Astrocyte of the spinal cord (primary cell): ENCODE measurements at places on chromosomes 11 and 22.
A peak's percentile ranks its signal among the peaks of the same experiment; 100 is the strongest.

DNA sequence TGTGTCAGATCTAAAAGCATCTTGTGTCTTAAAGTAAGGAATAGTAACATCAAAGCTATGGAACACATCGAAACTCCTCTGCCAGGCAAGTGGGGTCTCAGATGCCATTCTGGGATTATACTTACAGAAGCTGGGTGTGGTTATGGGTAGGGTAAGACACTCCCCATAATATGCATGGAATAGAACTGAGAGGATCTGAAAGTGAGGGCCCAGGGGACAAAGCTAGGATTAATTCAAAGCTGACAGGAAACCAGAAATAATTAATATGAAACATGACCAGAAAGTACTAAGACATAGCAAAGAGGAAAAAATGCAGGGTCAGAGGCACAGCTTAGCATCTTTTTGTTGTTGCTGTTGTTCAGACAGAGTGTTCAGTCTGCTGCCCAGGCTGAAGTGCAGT is 40.2 kb upstream of the EED start:
- no peak for DNase-seq

- DNase-seq: peak; percentile 49
These were observed 31.2 kb downstream of the MRPL48 start for GRCh38 chr11:73818846-73819245.

DNA sequence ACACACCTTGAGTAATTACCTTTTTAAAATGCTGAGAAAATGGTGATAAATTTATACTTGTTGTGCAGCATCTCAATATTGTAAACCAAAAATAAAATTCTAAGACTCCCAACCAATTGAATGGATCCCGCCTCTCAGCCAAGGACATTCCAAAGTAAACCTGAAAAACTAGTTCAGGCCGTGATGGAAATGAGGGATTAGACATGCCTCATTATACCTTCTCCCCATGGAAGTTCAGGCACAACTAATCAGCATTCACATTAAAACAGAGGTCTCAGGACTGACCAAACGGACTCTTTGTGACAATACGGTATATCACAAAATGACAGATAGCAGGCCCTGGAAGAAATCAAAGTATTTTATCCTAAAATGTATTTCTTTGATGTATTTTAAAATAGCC is 907.4 kb upstream of the RAG2 start:
- no peak for DNase-seq

GRCh38 chr22:42704896-42705295 is 15.8 kb downstream of the A4GALT start:
- DNase-seq: no peak

DNA sequence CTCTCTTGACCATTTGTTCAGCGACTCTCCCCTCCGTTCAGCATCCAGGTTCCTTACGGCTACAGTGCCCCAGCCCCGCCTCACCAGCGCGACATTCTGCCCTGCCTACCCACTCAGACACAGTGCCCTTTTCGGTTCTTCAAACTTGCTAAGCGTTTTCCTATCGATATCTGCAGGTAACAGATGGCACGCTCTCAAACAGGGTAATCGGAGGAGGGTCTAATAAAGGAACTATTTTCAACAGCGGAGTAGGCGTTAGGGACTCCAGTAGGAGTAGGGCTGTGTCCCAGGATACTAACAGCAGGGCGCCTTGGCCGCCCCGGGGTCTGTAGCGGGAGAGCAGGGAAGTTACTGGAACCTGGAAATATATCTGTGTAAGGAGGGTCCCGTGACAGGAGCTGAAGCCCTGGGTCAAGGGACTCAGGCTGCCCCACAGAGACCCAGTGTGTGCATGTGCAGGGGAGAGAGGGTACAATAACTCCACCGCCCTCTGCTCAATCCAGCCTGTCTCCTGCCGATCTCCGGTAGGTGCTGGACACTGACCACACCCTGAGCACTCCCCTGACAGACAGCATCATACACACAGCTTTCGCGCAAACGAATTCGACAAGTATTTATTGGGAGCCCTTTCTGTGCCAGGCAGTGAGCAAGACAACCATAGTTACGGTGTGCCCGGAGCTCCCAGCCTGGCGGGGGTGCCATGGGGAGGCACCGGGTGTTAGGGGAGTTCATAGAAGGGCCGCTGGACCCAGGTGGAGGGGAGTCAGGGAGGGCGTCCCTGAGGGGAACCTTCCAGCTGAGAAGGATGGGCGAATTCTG is 2.1 kb downstream of the KLHL35 start:
- DNase-seq: no peak

GRCh38 chr11:134727204-134727603 is 315.2 kb upstream of the B3GAT1 start:
- no peak for DNase-seq

GRCh38 chr22:25833091-25833490 is 91.1 kb downstream of the MYO18B start:
- DNase-seq: no peak

GRCh38 chr11:115522302-115522701 is 18.1 kb upstream of the CADM1 start:
- DNase-seq: no peak

DNA sequence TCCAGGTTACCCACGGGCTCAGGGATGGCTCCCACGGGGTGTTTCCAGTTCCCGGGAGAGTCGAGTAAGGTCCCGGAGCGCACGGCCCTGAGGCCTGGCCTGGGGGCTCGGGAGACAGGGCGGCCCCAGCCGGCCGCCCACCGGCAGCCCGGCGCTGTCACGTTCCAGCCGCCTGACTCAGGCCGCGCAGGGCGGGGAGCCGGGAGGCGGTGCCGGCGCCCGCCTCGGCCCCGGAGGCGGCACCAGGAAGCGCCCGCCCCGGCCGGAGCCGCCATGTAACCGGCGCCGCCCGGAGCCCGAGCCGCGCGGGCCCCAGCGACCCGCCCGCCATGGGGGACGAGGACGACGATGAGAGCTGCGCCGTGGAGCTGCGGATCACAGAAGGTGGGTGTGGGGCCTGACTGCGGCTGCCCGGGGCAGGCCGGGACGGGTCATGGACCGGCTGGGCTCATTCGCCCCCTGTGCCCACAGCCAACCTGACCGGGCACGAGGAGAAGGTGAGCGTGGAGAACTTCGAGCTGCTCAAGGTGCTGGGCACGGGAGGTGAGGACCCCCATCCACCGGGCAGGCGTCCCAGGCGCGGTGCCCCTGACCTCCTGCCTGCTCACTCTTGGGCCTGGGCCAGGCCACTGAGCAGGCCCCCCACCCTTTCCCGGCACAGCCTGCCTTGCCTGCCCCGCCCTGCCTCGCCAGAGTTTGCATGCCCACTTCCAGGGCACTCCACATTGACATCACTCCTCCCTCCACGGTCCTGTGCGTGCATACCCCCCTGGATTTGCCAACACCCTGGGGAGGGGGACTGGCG is at the start of gene RPS6KA4:
RPS6KA4 (plus strand) TSS at position 256 of the 805 bp plus-strand sequence; CDS start at position 330, 74 bp downstream.
- DNase-seq: peak; percentile 58

DNA sequence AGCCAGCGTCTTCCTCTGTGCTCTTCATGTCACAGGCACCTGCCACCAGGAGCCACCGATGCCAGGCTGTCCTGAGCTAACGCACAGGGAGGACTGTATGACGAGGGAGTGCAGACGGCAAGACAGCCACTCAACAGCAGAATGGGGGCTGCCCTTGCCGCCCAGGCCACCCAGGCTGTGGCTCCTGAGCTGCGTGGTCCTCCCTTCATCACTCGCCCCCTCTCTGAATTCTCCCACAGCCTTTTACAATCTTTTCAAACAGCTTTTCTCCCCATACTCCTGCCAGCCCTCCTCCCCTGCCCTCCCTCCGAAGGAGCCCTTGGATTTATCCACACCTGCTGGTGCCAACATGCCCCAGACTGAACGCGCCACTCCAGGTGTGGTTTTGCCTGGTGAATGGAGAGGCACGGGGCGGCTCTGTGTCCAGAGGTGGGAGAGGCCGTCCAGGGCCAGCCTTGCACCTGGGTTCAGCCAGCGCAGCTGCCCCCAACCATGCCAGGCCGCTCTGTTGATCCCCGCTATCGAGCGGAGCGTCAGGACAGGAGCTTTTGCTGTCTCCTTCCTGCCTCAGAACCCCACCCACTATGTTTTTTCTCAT is 22.0 kb downstream of the OVOL1 start:
- no peak for DNase-seq

- no peak for DNase-seq
These were observed 17.8 kb downstream of the SGSM3 start for GRCh38 chr22:40388231-40388630.

- no peak for DNase-seq
These were observed 56.4 kb upstream of the PITPNB start for GRCh38 chr22:27975381-27976013.

DNA sequence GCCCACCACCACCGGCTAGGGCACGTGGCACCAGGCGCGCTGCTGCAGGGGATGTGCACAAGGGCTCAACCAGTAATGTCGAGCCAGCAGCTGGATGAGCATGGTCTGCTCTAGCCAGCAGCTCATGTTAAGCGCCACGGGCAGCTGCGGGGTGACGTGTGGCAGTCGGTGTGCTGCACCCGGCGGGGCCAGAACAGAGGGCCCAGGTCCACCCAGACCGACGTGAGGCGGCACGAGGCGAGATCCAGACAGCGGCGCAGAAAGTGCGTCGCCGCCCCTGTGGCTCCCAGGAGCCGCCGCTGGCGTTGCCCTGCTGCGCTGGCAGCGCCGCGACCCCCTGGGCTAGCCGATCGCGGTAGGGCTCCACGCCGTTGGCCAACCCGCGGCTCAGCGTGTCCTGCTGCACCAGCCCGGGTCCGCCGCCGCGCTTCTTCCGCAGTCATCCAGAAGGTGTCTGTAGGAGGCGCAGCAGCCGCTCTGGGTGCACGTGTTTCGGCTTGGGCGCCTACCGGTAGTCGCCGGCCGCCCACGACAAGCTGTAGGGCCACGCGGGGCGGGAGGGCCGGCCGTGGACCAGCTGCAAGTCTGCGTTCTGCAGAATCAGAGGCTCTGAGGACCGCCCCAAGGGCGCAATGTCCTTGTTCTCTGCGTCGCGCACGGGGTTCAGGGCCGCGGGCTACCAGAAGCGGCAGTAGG is 4.6 kb upstream of the GALR3 start:
- peak; percentile 49 for DNase-seq

GRCh38 chr11:109425554-109425953 is 3.6 kb downstream of the C11orf87 start:
- no peak for DNase-seq

DNA sequence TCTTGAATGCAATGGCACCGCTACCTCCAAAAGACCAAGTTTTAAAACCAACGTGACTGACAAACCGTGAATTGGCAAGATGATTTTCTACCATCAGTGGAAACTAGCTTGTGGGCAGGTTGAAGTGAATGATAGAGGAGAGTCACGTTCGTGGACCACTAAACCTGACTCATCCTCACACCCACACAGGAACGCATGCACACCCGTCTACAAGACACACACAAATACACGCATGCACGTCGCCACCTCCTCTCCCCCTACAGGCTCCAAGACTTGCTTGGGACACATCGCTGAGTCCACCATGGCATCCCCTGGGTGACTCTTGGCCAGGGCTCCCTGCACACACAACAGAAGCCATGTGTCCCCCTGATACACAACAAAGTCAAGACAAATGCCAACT is 14.4 kb downstream of the TMPRSS6 start:
- no peak for DNase-seq

DNA sequence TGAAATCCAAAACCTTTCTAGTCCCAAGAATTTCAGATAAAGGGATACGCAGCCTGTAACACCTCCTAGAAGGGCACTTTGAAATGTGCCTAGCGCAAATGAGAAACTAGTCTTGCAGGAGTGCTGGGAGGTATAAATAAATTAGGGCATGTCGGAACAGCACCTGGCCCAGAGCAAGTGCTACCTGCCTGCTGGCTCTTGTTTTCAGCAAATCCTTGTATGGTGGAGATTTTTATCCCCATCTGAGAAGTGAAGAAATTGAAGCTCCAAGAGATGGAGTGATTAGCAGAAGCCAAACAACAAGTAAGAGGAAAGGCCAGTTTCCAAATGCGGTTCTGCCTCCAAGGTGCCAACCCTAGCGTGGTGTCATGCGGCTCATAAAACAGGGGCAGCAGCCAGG is 36.7 kb upstream of the TFIP11 start:
- no peak for DNase-seq

- no peak for DNase-seq
These were observed 11.9 kb upstream of the PARVB start for GRCh38 chr22:44012162-44012561.

GRCh38 chr22:43561415-43562178 is 149.8 kb downstream of the MPPED1 start:
- no peak for DNase-seq

DNA sequence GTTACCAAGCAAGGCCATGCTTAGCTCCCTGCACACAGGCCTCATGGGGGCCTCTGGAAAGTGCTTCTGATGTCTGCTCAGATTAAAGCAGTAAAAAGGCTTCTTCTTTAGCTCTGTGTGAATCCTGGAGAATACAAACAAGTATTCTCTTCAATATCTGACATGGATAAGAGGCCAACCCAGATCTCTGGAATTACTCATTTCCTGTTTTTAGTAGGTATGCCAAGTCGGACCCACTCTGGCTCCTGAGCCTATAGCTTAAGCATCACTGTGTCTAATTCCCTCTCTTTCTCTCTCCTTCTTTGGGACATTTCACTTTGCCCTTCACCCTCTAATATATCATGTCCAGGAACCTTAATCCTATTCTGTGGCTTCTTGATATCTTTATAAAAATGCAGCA is 529.6 kb upstream of the CCDC90B start:
- DNase-seq: peak; percentile 10

- no peak for DNase-seq
These were observed 25.4 kb downstream of the A4GALT start for GRCh38 chr22:42695294-42695693.

DNA sequence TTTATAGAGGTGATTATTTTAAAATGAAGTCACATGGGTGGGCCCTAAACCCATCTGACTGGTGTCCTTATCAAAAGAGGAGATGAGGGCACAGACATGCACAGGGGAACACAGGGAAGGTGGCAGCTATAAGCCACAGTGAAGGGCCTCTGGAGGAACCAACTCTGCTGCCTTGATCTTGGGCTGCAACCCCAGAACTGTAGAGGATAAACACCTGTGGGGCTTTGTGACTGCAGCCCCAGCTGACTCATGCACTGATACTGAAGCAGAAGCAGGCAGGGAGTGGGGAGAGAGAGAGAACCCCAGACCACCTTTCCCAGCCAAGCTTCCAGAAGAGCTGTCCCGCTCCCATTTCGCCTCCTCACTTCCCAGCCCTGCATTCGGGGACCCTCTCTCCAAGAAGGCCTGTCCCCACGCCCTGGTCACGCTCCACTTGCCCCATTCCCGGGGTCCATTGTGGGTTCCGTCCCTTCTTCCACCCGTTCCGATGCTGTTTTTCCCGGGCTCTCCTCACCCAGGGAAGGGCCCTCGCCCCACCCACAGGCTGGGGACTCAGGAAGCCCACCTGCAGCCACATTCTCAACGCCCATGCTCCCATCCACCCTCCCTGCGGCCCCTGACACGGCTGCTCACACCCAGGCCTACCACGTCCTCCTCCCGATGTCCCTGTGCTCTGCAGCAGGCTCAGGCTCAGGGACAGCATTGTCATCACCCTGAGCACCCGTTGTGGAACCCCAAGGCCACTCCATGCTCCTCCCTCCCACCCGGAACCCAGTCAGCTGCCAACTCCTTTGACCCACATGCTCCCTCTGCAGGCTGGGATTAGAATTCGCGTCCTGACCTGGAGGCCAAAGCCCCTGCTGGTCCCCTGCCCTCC is 90.8 kb upstream of the SHANK2 start:
- no peak for DNase-seq

GRCh38 chr11:62468577-62468976 is 49.7 kb downstream of the SCGB1A1 start:
- no peak for DNase-seq

- no peak for DNase-seq
These were observed 1.4 kb downstream of the ZC3H12C start for GRCh38 chr11:110094298-110095285.

- peak; percentile 28 for DNase-seq
These were observed 35.9 kb upstream of the P4HA3 start for GRCh38 chr11:74347381-74347780.
